ENCODE measurements at places on chromosomes 7 and 10. TPM values are rescaled to one million over a fixed set of nuclear protein-coding genes. Genes with fewer than 3 reads are reported as not detected.

DNA sequence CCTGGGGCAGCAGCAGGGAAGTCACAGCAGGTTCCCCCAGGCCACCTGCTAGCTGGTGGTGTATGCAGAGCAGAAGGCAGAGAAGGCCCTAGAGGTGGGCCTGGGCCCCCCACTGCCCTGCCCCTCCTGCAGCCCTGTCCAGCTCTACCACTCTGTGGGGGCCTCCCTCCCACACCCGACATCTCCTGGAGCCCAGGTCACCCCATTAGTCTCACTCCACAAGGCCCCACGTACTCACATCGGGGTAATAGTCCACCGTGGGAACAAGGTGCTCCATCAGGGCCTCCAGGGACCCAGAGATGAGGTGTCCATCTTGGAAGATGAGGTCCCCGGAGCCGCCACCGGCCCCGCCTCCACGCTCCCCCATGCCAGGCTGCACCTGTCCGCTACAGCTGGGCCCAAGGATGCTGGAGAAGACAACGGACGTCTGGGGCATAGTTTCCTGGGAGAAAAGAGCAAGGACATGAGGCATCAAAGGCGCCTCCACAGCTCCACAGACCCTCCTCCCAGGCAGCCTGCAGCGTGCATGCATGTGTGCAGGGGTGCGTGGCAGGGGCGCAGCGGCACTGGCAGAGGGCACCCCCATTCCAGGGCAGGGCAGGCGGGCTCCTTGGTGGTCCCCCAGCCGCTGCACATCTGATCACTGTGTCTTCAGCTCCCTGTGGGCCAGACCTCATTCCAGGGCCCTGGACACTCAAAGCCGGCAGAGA lies 61.0 kb downstream of the RASGEF1A start:
- DNase-seq, result peak; percentile 42

DNA sequence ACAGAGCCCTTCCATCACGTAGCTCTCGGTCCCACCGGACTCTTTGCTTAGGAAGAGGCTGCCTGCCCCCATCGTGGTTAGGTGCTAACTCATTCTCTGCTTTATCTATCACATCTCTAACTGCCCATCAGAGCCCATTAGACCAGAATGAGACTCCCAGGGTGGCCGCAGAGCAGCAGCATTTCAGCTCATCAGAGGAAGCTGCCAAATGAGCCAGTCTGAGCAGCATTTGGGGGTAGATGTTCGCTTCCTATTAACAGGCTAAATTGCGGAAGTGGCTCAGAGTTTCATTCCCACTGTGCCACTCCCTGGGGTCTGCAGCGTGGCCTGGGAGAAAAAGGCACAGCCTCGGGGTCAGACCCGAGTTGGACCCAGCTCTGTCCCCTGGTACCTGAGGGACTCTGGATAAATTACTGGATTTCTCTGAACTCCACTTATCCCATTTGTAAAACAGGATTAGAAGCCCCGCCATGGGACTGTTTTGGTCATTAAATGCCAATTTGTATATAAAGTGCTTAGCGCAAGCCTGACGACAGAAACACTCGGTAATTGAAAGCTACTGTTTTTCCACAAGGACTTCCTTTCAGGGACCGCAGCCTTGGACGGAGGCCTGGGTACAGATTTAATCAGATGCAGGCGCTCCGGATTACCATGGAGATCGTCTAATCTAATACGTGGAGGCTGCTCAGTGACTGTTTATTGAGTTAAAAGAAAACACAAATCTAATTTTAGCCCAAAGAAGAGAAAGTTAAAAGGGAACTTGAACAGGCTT lies 73.8 kb upstream of the PRLHR start:
- DNase-seq, result no peak

GRCh38 chr10:45374350-45375052 lies 485 bp downstream of the ALOX5 start:
- DNase-seq, result peak; percentile 46

GRCh38 chr10:43728425-43728824 lies 79.7 kb upstream of the ZNF32 start:
- no peak for DNase-seq

Gene TMEM213
- not detected for total RNA-seq

Gene COBL
- total RNA-seq, result 1.3 TPM

Measured in ureter (tissue), 1 donor.